ENCODE measurements at places on chromosomes 2 and 18. TPM values are rescaled to one million over a fixed set of nuclear protein-coding genes. Genes with fewer than 3 reads are reported as not detected.

The ZNF396 gene
- 0.95 TPM for total RNA-seq

The CD207 gene
- total RNA-seq = not detected

- DNase-seq = no peak
- H3K27ac ChIP-seq = peak overlapping the region; percentile 9
- H3K4me1 ChIP-seq = peaks cover 16% of the 10 kb centered on the region
- H3K4me3 ChIP-seq = peak overlapping the region; percentile 99
Observed at GRCh38 chr2:127857265-127857808, 618 bp downstream of the POLR2D start.

DNA sequence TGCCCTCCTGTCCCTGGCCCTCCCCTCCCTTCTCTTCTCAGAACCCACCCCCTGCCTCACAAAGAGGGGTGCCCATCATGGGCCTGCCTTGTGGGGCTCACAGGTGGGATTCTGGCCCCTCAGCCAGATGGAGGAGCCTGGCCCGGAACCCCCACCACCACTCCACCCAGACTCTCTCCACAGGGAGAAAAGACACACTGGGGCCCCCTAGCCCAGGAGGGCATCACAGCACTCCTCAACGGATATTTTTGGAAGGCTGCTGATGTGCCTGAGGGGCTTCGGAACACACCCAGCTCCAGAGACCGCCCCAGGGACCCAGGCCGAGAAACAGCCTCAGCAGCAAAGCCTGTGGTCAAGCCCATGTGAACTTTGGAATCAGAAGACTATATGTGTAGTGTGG is 9.9 kb downstream of the KCNIP3 start:
- DNase-seq = no peak
- H3K4me3 ChIP-seq = no peak overlapping the region
- H3K27ac ChIP-seq = no peak overlapping the region
- no peaks in the 10 kb centered on the region for H3K36me3 ChIP-seq
- no peaks in the 10 kb centered on the region for H3K4me1 ChIP-seq

DNA sequence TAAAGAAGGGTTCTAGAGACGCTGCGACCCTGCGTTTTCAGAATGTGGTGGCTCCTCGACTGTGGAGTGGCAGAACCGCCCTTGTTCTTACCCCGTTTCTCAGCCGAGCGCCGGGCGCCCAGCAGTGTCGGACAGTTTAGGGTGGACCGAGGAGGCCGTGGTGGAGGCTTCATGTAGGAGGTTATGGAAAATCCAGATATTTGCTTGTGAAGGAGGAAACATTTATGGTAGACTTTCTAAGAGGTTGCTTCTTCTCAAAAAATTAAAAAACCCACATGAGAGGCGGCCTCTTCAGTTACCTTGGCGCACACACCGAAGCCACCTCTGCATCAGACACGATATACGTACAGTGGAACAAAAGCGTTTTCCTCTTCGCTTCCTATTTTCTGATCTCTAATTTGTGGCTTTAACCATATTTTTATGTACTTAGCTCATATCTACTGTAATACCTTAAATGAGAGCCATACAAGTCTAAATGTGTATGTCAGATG is 120.8 kb downstream of the NFATC1 start:
- H3K27ac ChIP-seq = no peak overlapping the region
- no peaks in the 10 kb centered on the region for H3K4me1 ChIP-seq
- no peaks in the 10 kb centered on the region for H3K27me3 ChIP-seq
- peaks cover 12% of the 10 kb centered on the region for H3K36me3 ChIP-seq

The UGT1A8 gene
- not detected for total RNA-seq

- H3K36me3 ChIP-seq = no peaks in the 10 kb centered on the region
- H3K27ac ChIP-seq = peak overlapping the region; percentile 40
- peak overlapping the region; percentile 39 for H3K4me3 ChIP-seq
- H3K27me3 ChIP-seq = no peaks in the 10 kb centered on the region
- peaks cover 56% of the 10 kb centered on the region for H3K4me1 ChIP-seq
Observed at GRCh38 chr2:201432038-201432620, 19.1 kb downstream of the TRAK2 start.

DNA sequence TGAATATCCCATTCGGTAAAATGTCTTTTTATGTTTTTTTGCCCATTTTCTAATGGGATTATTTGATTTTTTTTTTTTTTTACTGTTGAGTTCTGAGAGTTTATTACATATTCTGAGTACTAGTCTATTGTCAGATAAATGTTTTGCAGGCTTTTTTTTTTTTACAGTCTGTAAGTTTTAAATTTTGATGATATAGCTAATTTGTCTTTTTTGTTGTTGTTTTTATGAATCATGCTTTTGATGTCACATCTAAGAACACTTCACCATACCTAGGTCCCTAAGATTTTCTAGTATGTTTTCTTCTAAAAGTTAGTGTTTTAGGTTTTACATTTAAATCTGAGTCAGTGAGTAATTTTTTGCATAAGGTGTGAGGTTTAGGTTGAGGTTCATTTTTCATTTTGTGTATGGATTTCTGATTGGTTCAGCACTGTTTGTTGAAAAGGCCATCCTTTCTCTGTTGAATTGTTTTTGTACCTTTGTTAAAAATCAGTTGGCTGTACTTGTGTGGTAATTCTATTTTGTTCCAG is 40.7 kb downstream of the PTPN4 start:
- no peaks in the 10 kb centered on the region for H3K36me3 ChIP-seq
- no peak for DNase-seq
- H3K27ac ChIP-seq = no peak overlapping the region
- no peak overlapping the region for H3K4me3 ChIP-seq
- H3K27me3 ChIP-seq = no peaks in the 10 kb centered on the region
- H3K4me1 ChIP-seq = no peaks in the 10 kb centered on the region

DNA sequence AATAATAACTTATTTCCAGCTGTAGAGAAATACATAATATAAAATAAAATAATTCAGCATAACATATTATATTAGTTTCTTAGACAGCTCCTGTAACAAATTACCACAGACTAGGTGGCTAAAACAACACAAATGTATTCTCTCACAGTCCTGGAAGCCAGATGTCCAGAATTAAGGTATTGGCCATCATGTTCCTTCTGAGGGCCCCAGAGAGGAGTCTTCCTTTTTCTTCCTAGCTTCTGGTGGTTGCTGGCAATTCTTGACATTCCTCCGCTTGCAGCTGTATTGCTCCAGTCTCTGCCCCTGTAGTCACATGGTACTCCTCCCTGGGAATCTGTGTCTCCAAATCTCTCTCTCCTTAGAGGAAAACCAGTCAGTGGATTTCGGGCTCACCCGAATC is 146.8 kb downstream of the RBM43 start:
- H3K4me1 ChIP-seq = no peaks in the 10 kb centered on the region
- H3K4me3 ChIP-seq = no peak overlapping the region
- no peak for DNase-seq
- H3K36me3 ChIP-seq = no peaks in the 10 kb centered on the region

All from thoracic aorta (tissue), 2 donors.